NCI-H460 (cell line): ENCODE measurements at places on chromosomes 16 and 17.
A peak's percentile ranks its signal among the peaks of the same experiment; 100 is the strongest.

- DNase-seq = no peak
Measured at GRCh38 chr16:89842471-89843408, 14.5 kb downstream of the SPIRE2 start.

GRCh38 chr17:54967621-54968261, 713 bp downstream of the COX11 start:
- DNase-seq = peak; percentile 17

DNA sequence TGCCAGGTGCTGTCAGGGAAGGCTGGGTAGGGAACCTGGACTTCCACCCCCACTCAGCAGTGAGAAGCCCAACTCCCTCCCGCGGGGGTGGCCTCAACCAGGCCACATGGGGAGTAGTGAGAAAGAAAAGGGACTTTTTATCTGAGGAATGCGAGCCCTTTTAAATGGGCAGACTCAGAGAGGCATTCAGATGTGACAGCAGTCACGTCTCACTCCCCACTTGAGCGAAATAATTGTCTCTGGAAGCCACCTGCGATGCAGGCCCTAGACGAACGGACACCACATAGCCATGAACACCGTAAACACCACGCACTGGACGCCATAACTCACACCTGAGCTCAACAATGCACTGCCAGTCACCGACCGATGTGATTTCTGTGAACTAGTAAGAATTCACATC, 11.9 kb upstream of the CD300E start:
- DNase-seq = no peak

- no peak for DNase-seq
Measured at GRCh38 chr16:2009164-2009711, 383 bp downstream of the ZNF598 start.

DNA sequence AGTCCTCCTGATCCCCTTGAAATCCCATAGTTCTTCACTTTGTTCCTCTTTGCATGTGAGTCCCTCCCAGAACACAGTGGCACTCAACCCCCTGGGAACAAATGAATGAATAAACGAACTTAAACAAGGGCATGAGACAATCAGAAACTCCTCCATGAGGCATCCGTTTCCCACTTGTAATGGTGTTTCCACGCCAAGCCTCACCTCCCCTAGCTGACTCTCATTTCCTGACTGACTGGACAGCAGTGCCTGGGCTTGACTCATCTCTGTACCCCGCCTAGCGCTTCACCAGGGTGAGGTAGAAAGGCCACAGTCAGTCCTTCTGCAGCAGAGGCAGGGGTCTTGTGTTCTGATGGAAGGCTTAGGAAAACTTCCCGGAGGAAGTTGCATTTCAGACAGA, 14.2 kb downstream of the KIF1C start:
- DNase-seq = no peak

DNA sequence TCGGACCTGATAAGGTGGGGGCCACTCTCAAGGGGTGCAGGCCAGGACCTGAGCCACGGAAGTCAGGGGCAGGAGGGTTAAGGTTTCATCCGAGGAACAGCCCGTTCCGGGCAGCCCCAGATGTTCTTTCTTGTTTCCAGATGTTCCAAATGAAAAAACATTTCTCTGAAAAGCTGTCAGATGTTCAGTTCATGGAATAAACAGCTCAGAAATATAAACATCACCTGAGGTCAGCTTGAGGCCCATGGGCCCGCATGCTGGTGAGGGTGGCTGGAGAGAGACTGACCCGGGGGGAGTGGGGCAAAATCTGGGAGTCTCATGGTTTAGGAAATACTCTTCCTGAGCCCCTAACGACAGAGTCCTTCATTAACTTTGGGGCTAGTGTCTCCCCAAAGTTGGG, 1.5 kb upstream of the CD79B start:
- no peak for DNase-seq

GRCh38 chr17:10177131-10177912, 21.1 kb downstream of the GAS7 start:
- DNase-seq = no peak

DNA sequence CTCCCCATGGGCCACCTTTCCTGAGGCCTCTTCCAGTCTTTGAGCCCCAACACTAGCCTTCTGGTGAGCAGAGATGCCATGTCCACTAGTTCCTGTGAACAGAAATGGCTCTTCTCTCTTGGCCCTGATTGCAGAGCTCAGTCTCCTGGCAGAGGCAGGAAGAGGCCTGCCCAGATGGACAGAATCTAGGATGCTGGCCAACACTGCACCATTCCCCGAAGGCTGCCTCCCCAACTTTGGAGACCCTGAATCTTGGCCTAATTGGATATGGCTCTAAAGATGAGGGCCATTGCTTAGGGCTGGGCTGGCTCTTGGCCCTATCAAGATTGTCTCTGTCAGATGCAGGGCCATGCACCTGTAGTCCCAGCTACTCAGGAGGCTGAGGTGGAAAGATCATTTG, 18.0 kb upstream of the DYNLL2 start:
- no peak for DNase-seq

- no peak for DNase-seq
Measured at GRCh38 chr17:72419866-72420774, 299.3 kb downstream of the SOX9 start.

- peak; percentile 7 for DNase-seq
Measured at GRCh38 chr16:24198807-24199533, 57.2 kb upstream of the CACNG3 start.

DNA sequence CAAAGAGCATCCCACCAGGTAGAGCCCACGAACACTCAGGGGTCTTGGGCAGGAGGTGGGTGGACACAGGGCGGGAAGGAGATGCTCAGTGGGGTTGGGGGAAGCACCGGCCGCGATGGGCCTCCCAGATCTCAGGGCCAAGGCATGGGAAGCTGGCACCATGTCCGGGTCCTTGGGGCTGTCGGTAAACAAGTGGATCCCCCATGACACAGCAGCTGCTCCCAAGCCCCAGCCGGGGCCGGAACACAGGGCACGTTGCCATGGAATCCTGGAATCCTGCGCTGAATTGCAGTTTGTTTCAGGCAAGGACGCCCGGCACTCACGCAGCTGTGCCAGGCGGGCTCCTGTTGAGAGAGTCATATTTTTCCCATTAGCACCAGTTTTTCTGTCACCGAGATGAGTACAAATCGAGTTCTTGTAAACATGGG, 23.0 kb upstream of the CHMP6 start:
- no peak for DNase-seq

- peak; percentile 14 for DNase-seq
Measured at GRCh38 chr17:29929006-29929532, 959 bp downstream of the SSH2 start.

- DNase-seq = no peak
Measured at GRCh38 chr17:41103896-41104295, 1.3 kb upstream of the KRTAP4-9 start.

DNA sequence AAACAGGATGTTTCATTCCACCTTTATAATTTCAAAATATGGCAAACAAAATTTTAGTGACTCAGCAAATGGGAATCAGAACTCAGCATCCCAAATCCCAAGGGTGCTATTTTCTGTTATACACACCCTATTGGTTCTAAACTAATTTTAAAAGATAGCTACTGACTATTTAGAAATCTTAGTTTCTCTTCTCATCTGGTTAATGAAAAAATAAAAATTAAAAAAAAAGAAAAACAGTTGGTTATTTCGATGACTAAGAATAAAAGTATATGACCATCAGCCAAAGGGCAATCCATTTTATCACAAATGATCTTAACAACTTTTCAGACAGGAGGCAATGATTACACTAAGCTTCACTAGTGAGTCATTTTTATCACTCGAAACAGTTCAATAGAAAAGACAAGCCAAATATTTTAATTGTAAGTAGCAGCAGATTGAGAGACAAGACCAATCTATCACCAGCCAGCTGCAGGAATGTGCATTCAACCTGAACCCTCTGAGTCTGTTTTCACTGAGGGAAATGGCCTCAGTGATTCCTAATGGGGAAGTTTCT, 15.2 kb downstream of the PHLPP2 start:
- DNase-seq = no peak

GRCh38 chr16:53771655-53772497, 67.9 kb downstream of the FTO start:
- no peak for DNase-seq

DNA sequence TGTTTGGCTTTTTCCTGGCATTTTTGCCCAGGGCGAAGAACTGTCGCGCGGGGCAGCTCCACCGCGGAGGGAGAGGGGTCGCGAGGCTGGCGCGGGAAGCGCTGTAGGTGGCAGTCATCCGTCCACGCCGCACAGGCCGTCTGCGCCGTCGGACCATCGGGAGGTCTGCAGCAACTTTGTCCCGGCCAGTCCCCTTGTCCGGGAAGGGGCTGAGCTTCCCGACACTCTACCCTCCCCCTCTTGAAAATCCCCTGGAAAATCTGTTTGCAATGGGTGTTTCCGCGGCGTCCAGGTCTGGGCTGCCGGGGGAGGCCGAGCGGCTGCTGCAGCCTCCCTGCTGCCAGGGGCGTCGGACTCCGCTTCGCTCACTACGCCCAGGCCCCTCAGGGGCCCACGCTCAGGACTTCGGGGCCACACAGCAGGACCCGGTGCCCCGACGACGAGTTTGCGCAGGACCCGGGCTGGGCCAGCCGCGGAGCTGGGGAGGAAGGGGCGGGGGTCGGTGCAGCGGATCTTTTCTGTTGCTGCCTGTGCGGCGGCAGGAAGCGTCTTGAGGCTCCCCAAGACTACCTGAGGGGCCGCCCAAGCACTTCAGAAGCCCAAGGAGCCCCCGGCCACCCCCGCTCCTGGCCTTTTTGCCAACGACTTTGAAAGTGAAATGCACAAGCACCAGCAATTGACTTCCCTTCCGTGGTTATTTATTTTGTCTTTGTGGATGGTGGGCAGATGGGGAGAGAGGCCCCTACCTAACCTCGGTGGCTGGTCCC, 2.3 kb upstream of the CBX4 start:
- no peak for DNase-seq

- DNase-seq = no peak
Measured at GRCh38 chr17:78290721-78291120, 59.3 kb downstream of the TMEM235 start.

GRCh38 chr17:72545766-72546165, 424.9 kb downstream of the SOX9 start:
- no peak for DNase-seq

DNA sequence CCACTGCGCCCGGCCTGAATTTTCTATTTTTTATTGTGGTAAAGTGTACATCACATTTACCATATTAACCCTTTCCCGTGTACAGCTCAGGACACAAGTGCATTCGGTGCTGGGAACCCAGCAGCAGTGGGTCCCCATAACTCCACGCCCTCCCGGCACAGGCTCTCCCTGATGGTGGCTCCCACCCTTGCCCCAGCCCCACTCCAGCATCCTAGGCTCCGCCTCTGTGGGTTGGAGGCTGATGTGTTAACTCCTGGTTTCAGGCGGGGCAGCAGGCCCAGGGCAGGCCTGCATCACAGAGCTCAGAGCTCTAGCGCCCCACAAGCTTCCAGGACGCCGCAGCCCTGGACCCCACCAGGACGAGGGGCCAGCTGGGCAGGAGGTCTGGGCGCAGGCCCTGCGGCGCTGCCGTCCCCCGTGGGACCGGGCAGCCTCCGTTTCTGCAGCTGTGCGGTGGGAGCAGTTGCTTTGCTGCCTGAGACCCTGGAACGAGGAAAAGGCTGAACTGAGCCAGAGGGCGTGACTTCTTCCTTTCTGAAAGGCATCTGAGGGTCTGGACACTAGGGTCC, 19.6 kb downstream of the ZFPM1 start:
- no peak for DNase-seq

- DNase-seq = no peak
Measured at GRCh38 chr16:88764913-88765349, 20.1 kb downstream of the PIEZO1 start.

- DNase-seq = no peak
Measured at GRCh38 chr16:2204416-2205103, 694 bp upstream of the MLST8 start.

- no peak for DNase-seq
Measured at GRCh38 chr16:26454102-26454501, 612.6 kb upstream of the C16orf82 start.

DNA sequence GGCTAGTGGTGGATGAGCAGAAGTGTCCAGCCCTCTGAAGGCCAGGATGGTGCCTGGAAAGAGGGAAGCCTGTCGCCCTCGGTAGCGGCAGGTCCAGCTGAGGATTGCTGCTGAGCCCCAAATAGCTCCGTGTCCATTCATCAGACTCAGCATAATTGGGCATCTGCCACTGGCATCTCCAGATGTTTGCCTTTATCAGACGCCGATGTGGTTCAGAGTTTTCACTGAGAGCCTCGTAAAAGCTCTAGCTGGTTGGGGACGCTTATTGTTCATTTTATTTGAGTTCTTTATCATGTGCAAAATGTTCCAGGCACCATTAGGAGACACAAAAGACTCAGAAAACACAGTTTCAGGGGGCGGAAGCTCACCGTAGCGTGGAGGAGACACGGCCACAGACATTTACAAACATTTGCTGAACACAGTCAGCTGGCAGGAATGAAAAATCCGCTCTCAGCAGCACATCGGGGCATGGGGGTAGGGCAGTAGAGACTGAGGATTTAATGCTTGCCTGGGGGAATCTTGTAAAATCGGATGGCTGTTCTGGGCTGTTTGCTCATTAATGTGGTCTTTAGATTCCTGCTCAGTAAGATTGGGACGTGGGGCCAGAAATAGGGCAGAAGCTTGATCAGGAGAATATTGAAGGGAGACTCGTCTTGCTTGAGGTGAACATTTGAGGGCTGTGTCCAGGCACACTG, 41.7 kb downstream of the SMPD3 start:
- no peak for DNase-seq

DNA sequence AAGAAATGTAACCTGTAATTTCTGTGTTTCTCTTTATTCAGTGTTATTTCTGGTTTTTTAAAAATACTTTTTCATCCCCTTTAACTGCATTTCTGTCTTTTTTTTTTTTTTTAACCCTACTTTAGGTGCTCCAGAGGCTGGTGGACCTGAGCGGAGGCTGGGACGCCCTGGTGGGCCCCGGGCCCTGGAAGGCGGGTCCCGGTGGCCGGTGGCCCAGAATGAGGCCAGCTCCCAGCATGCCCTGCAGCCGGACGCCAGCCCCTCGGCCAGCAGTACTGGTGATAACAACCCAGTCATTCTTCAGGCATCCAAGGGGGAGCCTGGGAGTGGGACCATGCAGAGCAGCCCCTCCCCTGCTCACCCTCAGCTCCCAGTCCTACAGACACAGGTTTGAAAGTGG, 1.5 kb downstream of the SRCAP start:
- DNase-seq = no peak

DNA sequence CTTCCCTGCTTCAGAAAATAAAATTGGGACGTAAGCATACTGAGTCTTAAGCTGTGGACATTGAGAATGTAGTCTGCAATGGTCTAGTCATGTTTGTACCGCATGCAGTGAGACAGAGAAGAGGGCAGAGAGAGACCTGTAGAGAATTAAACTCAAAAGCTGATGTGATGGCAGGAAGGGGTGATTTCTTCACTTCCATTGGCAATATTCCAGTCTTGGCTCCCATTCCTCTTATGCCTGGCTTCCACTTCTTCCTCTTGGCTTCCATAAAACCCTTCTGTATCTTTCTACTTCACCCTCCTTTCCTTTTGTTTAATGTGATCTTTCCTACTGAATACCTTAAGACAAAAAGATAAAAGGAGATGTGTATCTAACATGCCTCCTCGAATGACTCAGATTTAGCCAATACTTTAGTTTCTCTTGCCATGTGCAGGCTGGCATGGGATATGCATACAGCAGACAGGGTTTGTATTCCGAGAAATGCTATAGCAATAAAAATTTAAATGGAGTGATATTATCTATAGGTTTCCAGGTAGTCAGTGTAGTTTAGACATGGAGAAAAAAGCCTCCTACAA, 423.1 kb upstream of the DYNLRB2 start:
- DNase-seq = no peak

GRCh38 chr17:42405963-42406495, 17.0 kb downstream of the CAVIN1 start:
- DNase-seq = peak; percentile 65
